ENCODE measurements at places on chromosomes 3 and 15. TPM values are rescaled to one million over a fixed set of nuclear protein-coding genes. Genes with fewer than 3 reads are reported as not detected.
A peak's percentile ranks its signal among the peaks of the same experiment; 100 is the strongest.

DNA sequence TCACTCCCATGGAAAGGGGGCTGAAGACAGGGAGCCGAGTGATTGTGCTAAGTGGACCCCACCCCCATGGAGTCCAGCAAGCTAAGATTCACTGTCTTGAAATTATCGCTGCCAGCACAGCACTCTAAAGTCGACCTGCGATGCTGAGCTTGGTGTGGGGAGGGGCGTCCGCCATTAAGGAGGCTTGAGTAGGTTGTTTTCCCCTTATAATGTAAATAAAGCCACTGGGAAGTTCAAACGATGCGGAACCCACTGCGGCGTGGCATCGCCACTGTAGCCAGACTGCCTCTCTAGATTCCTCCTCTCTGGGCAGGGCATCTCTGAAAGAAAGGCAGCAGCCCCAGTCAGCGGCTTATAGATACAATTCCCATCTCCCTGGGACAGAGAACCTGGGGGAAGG lies 10.9 kb upstream of the SRGAP3 start:
- DNase-seq = no peak

DNA sequence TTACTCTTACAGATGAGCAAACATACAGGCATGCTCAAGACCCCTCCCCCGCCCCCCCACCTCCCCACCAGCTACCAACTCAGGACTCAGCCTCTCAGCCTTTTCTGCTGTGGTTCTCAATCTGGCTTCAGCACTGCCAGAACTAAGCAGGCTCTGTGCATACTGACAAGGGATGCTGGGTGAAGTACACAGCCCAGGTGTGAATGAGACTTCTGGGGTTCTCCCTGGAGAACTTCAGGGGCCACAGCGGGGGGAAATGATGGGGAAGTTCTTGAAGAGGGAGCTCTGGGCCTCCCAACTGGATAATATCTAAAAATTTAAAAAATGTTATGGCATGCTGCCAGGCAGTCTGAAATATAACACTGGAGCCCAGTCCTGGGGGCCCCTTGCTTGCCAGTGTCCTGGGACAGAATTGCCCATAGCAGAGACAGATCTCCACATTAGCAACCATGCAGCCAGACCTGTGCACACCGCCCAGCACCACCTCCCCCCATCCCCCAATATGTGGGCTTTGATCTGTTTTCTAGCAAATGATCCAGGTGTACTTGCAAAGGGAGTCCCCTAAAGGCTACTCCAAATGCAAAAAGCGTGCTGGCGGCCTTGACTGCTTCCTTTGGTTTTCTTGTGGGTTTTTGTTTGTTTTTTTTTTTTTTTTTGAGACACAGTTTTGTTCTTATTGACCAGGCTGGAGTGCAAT lies 41.4 kb downstream of the PGPEP1L start:
- no peak for DNase-seq

Gene DOCK3
- total RNA-seq = 0.89 TPM

DNA sequence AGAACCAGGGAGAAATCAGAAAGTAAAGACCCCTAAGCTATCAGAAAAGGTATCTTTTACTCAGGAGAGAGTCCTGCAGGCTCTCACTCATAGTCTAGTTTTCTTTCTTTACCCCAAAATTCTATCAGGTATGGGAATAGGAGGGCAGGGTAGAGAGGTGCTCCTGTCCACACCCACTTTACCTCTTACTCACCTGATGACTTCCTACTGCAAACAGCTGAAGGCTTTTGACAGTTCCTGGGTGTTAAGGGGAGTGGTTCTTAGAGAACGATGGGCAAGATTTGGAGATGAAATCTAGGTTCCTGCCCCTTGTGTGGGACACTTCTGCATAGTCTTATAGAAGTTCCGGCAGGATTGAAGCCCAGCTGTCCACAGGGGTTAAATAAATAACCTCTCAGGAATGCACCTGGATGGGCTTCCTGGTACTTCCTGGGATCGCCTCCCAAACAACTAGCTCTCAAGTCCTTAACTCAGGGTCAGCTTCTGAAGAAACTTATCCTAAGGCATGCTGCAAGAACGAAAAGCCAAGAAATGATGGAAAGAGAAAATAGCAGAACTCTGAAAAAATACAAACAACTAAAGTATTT lies 10.8 kb upstream of the TNFAIP8L3 start:
- DNase-seq = no peak

Gene MOBP
- 0.10 TPM for total RNA-seq

Gene CYP8B1
- total RNA-seq = not detected

Gene RGMA
- total RNA-seq = 10.4 TPM

Gene FOXL2NB
- 0.39 TPM for total RNA-seq

Gene PLS1
- total RNA-seq = 1.4 TPM

DNA sequence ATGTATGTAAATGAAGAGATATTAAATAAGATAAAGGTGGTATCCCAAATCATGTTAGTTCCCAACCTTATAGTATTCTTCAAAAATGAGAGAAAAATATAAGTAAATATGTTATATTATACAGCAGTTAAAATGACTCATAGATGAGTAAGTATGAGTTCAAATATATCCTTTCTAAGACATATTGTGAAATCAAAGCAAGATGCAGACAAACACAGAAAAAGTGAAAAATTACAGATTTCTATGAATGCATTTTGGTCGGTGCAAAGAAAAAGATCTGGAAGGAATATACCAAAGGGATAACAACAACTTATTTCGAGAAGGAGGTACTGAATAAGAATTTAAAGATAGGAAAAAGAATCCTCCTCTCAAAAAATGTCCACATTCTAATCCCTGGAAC lies 181.2 kb upstream of the TTC14 start:
- DNase-seq = no peak

DNA sequence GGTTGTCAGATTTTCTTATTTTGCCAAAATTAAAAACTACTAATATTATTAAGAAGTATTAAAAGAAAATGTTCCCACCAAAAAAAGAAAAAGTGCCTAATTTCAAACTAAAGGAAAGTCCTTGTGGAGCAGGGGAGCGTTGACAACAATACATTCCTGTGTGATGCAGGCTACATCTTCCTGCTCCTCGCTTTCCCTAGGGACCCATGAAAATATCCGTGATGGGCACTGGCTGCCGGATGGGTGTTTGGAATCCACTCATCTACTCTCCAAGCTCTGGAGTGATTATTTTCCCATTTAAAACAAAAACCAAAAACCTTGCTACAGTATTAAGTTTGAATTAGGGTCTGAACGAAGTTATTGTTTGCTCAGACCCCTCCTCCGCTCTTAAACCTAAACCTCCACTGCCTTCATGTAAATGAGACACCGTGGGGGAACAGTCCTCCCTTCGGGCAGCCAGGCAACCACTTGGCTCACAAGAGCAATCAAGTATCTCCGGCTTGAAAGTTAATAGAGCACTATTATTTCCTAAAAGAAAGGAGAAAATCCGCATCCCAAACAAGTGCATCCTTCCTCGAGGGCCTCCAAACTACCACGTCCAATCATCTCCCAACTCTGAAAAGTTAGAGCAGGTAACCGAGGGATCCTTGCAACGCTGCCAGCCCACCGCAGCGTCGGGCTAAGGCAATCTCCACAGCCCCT lies 1.5 kb downstream of the ITGB5 start:
- no peak for DNase-seq

Gene CPN2
- total RNA-seq = 0.10 TPM

Gene TF
- 43.0 TPM for total RNA-seq

DNA sequence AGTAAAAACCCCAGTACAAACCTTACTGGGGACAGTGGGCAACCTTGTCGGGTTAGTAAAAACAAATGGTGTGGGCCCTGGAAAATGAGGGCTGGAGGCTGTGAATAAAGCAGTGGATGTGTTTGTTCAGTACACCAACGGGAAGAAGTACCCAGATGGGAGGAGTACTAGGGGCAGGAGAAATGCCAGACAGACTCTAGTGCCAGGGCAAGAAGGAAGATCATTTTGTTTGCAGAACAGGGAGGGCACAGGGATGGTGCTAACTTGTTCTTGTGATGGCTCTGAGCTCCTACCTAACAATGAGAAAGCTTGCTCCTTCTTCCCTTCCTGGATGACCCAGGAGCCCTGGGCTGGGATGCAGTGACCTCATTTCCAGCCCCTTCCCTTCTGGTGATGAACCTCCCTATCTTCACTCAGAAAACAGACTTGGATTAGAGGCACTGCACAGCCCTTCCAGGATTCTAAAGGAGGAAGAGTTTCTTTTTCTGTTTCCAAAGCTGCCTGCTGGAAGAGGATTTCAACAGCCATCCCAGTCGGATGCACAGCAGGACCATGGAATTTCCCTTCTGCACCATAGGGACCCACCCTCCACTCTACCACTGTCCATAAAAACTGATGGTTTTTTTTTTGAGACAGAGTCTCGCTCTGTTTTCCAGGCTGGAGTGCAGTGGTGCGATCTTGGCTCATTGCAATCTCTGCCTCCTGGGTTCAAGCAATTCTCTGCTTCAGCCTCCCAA lies 6.1 kb downstream of the RASSF1 start:
- DNase-seq = no peak

DNA sequence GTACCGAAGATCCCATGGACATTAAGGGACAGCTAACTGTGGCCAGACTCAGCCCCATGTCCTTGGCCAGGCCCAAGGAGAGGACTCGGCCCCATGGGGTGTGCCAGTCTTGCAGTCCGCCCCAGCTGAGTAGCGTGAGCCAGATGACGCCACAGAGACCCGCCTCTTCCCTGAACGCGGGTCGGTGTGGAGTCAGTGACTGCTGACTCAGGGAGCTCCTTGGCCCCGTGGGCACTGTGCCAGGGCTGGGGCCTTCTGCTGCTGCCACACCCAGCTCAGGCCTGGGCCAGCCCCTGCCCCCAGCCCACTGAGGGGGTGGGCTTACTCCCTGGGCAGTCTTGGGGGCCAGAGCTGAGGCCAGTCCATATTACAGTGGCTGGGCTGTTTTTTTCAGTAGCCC lies 52.8 kb downstream of the PLXNA1 start:
- DNase-seq = no peak

Gene KBTBD13
- total RNA-seq = 0.30 TPM

DNA sequence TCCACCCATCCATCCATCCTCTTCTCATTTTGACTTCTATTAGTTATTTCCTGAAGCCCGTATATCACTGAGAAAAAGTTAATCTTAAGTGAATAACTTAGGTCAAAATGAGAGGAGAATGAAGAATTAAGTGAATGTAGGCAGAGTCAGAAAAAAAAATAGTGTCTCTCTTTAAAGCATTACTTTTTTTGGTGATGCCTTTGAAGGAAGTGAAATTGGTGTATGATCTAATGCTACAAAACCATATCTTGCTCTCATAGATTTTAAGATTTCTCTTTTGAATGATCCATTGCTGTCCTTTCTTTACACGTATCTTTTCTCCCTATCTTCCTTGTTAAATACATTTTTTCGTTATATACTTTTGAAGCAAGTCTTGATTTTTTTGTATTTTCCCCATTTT lies 23.4 kb downstream of the FNDC3B start:
- DNase-seq = no peak

- DNase-seq = no peak
Observed at GRCh38 chr3:124168271-124168670, 176.3 kb upstream of the ROPN1 start.

DNA sequence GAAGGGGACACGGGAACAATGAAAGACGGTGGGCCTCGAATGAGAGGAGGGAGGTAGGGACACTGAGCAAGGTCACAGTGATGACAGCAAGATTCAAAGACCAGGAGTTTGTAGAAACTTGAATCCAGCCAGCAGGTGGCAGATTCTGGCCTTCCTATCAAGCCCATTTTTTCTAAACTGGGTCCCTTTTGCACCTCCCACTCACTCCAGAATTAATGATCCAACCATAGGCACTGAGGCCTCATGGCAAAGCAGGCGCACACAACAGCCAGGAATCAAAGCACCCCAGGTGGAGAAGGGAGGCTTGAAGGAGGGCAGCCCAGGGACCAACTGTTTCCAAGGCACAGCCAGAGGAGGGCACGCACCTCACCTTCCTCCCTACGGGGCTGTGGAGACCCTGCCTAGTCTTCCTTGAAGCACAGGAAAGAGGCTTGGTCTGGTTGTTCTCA lies 90.2 kb downstream of the ANP32A start:
- peak; percentile 33 for DNase-seq

DNA sequence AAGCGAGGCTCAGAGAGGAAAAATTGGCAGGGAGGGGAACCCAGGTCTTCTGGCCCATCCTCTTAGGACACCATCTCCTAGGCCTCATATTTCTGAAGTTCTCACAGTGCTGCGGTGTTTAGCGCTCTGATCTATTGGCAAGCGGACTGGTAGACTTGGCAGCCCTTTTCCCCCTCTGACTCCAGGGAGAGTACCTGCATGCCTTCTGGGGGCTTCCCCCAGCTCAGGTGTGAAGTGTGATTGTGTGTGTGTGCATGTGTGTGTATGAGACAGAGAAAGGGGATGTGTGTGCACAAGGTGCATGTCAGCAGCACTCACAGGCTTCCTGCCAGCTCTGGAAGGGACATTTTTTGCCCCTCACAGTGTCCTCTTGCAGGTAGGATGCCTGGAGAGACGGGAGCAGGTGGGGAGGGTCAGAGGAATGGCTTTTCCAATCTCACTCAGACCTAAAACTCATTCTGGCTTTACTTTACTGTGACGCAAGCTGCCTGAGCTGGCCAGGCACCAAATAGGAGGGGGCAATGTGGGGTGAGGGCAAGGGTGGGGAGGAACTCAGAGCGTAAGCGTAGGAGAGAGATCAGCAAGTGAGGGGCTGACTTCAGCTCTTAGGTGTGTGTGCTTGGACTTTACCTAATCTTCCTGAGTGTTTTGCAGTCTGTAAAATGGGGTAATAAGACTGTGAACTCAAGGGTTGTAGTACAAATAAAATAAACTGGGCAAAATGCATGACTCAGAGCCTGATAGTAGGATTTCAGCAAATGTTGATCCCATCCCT lies 4.0 kb upstream of the IL17RE start:
- no peak for DNase-seq

DNA sequence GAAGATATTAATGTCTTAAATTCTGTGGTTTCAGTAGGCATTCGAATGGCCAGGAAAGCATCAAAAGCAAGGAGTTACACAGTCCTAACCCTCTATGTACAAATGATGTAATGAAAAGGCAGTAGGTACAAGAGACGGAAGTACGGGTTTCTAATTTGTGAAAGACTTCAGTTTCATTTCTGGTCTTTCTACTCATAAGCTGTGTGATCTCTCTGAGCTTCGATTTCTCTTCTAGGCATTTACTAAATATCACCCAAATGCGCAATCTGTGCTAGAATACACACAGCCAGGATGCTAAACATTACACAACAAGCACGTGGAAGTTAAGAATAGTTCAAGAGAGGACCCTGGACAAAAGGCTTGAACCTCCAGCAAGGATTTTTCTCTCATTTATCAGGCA lies 17.9 kb upstream of the STIMATE start:
- DNase-seq = no peak

GRCh38 chr3:61562721-61563312 lies 1.4 kb downstream of the PTPRG start:
- no peak for DNase-seq

GRCh38 chr15:53246404-53246803 lies 456.3 kb upstream of the ONECUT1 start:
- no peak for DNase-seq
